ENCODE measurements at places on chromosomes 2 and 18. TPM values are rescaled to one million over a fixed set of nuclear protein-coding genes. Genes with fewer than 3 reads are reported as not detected.

ANKRD29 gene
- total RNA-seq, result 6.8 TPM

NETO1 gene
- not detected for total RNA-seq

GEN1 gene
- total RNA-seq, result 3.3 TPM

DNA sequence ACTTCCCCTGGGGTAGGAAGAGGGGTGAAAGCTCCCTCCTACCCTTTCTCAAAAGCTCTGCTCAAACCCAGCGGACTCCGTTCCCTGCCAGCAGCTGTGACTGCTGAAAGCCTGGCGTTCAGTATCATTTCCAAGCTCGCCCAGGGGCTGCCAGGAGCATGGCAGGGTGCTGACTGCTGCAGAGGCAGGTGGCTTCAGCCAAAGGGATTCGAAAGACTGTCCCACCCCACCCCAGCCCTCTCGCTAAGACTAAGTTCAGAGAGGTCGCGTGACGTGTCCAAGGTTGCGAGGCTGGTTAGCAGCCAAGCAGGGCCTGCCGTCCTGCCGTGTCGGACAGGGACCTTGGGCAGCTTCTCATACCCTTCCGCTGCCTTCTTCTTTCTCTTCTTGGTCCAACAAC, 72.3 kb upstream of the RAB12 start:
- DNase-seq, result no peak

DNA sequence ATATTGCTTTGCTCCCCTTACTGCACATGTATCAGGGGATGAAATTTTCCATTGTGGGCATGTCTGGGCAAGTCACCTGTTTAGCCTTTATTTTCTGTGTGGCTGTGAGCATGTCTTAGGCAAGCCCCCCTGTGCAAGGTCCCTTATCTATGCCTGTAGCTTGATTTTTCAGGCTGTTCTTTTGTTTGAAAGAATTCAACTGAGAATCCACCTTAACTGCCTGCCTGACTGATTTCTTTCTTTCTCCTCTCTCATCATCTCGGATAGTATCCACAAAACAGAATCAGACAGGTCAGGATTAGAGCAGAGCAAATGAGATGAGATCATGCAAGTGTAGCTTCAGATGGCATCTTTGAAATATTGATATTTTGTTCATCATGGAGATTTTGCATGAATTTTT, 1147.5 kb upstream of the ACVR2A start:
- DNase-seq, result no peak

DNA sequence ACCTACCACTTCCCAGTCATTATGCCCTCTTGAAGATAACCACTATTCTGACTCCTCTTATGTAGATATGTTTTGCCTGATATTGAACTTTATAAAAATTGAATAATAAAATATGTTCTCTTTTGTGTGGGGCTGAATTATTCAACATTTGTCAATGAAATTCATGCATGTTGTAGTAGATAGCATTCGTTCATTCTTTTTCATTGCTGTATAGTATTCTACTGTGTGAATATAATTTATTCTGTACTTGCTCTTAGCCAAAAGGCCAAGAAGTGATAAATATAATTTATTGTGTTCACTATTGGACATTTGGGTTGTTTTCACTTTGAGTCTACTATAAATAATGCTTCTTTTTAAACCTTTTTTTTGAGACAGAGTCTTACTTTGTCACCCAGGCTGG, 29.0 kb downstream of the EML6 start:
- no peak for DNase-seq

GRCh38 chr2:28855193-28855592, 14.9 kb downstream of the TRMT61B start:
- no peak for DNase-seq

- no peak for DNase-seq
Measured at GRCh38 chr18:13242797-13243196, 24.2 kb downstream of the LDLRAD4 start.

DNA sequence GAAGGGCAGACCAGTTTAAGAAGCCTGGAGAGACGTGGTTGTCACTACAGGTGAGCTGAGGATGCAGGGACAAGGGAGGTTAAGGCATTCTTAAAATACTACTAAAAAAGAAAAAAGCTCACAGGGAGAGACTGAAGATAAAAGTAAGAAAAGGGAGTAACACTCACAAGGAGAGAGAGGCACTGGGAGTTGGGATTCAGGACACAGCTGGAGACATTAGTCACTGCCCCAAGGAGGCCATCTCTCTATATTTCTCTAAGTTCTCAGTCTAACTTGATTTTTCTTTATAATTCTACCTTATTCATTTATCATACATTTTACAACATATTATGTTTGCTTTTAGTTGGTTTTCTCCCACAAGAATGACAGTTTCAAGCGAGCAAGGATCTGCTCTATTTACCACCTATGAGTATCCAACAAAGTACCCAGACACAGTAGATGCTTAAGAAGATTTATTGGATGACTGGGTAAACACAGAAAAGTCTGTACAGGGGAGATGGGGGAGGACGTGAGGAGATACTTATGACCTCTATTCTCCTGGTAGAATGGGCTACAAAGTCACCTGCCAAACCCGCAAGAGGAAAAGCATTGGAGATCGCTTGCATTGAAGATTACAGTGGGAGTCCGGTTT, 2.2 kb downstream of the SERPINE2 start:
- no peak for DNase-seq

DNA sequence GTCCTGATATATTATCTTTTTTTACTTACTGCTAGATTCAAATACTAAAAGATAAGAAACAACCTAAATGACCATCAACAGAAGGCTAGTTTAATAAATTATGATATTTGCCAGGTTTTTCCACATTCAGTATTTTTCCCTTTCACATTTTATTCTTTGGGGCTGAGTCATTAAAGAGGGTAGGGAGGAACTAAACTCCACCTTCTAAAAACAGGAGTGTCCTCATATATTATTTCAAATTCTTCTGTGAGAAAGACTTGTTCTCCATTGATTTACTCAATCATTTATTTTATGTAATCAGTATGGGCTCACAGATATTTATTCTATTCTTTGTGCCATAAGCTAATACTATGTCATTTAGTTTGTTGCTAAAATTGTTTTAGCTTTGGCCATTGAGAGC, 9.0 kb downstream of the HDHD2 start:
- no peak for DNase-seq

- DNase-seq, result no peak
Measured at GRCh38 chr2:45248214-45248613, 239.0 kb upstream of the SIX2 start.

DNA sequence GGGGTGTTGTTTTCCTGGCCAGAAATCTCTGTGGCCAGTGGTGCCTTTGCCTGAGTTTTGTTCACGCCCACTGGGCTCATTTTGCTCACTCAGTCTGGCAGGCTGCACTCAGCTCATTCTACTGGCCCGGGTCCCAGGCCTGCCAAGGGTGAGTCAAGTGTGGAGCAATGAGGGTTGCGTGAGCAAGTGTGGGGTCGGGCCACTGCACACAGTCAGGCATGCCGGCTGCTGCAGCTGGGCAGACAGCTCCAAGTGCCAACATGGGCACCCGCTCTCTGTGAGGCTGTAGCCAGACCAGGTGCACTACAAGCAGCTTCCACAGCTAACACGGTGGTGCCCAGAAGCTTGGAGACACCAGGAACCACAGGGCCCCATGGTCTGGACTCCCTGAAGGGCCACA, 801.1 kb upstream of the RAB6C start:
- peak; percentile 79 for DNase-seq

- DNase-seq, result no peak
Measured at GRCh38 chr2:101625387-101625786, 72.1 kb upstream of the MAP4K4 start.

All from Right ventricle myocardium inferior (tissue), 1 donor.